ENCODE measurements at places on chromosomes 6 and 20.

DNA sequence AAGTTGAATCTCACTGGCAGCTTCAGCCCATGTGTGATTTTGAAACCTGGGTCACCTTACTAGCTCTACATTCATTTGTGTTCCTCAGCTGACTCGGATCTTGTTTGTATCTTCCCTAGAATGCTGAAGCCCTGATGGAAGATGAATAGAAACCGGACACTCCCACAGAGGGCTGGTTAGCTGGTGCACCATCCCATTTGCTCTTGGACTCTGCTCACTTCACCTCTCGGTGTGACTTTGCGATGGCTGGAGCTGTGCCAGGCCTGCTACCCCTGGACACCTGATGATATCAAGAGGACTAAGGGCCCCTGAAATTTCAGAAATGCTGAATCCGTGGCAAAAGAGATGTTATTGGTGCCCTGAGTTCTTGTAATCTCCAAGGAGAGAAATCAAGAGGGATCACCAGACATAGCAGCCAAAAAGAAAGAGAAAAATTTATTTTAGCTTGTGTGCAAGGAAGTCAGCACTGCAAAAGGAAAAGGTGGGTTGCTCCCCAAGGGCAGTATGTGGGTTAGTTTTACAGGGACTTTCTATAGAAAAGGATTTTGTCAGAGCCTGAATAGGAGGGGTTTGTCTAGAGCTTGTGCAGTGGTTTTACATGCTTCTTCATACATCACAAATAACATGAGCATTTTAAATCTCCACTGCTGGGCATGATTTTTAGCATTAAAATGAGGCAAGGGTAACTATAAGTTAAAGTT, 426.3 kb upstream of the NOX3 start:
- DNase-seq, result no peak

DNA sequence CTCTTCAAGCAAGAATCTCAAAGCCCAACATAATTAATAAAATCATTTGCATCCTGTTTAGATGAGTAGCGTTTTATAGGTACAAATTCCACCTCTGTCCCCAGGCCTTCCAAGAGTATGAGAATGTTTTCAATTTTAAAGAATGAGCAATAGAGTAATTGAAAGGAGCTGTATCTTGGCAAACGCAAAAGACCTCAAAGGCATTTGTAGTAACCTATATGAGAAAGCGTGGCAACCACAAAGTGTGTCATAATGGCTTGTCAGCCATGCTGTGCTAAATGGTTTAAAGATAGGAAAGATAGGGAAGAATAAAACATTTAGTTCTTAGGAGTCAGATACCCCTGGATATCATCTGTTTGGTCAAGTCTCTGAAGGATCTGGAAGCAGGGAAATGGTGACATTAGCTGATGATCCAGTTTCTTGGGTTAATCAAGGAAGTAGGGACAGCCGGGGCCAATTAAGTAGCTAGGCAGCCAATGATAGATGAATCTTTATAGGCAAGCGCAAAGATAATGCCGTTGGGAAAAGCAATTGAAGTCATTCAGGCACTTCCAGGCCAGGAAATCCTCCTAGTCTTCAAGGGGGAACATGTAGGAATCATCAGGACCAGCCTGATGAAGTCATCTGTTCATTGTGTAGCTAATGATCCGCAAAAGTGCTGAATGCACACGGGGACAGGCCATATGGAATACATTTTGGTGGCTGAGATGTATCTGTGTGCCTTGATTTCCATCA, 71.5 kb upstream of the ISM1 start:
- DNase-seq, result no peak

DNA sequence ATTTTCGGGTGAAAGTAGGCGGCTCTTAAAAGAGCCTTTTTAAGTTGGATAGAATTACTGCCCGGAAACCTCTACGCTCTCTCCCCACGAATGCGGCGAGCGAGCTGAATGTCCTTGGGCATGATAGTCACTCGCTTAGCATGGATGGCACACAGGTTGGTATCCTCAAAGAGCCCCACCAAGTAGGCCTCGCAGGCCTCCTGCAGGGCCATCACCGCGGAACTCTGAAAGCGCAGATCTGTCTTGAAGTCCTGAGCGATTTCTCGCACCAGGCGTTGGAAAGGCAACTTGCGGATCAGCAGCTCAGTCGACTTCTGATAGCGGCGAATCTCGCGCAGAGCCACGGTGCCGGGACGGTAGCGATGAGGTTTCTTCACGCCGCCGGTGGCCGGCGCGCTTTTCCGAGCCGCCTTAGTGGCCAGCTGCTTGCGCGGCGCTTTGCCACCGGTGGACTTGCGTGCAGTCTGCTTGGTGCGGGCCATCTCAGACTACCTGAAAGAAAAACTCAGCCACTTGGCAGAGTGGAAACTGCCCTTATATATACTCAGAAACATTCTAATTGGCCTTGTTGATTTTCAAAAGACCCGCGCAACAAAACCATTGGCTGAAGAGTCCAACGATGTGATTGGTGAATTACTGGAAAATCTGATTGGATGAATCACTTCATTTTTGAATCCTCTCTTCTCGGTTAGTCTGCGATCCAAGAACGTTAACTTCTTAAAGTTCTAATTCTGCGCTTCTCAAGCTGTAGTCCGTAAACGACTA, 93.9 kb upstream of the BTN3A2 start:
- no peak for DNase-seq

GRCh38 chr20:52289956-52290565, 98.5 kb upstream of the ZFP64 start:
- no peak for DNase-seq

- DNase-seq, result no peak
Observed at GRCh38 chr6:60952500-60952899, 1333.5 kb downstream of the KHDRBS2 start.

- DNase-seq, result no peak
Observed at GRCh38 chr20:44033344-44033743, 118.7 kb downstream of the TOX2 start.

- no peak for DNase-seq
Observed at GRCh38 chr20:2128542-2128941, 26.9 kb downstream of the STK35 start.

DNA sequence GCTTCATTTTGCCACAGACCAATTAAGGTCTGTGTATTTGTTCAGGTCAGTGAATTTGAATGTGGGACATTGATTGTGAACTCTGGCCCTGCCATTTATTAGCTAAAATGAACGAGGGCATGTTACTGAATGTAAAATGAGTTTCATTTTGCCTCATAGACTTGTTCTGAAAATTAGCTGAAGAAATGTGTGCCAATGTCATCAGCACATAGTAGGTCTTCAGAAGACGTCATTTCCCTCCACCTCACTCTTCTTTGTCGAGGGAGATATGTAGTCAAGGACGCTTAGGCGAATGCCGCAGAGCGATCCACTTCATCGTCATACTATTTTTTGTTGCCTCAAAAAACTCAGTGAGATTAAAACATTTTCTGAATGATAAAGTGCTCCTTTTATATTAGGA, 291.7 kb downstream of the SMOC2 start:
- no peak for DNase-seq

- no peak for DNase-seq
Observed at GRCh38 chr6:73639040-73639439, 14.8 kb downstream of the SLC17A5 start.

DNA sequence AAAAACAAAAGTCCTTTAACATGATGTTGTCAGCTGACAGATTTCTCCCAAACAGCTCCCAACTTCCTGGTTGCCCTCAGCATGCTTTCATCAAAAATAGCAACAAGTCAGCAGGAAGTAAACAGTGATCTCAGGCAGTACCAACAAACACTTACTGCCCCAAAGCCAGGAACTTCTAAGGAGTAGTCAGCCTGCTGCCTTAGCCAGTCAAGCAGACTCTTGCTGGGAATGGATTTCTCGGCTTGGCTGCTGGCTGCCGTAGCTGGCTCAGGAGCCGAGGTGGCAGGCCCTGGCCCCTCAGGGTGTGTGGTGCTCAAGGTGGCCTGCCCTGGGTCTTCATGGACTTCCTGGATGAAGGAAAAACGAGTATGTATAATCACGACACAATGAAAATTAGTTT, 46.6 kb upstream of the EMILIN3 start:
- DNase-seq, result no peak

- no peak for DNase-seq
Observed at GRCh38 chr6:12608016-12608860, 108.3 kb upstream of the PHACTR1 start.

DNA sequence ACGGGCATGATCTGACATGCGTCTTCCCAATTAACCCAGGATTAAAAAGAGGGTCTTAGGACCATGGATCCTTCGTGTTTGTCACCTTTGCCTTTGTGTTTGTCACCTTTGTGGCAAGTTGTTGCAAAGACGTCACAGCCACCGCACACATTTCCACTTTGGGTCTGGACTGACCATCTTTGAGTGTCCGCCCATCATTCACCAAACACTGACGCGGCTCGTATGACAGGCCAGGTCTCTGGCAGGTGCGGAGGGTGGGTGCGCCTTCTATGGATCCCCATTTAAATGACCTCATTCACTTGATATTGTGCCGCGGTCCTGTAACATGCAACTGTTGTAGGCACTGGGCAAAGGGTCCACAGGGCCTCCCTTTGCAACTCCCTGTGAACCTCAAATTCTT, 404.1 kb downstream of the TAF4 start:
- no peak for DNase-seq

DNA sequence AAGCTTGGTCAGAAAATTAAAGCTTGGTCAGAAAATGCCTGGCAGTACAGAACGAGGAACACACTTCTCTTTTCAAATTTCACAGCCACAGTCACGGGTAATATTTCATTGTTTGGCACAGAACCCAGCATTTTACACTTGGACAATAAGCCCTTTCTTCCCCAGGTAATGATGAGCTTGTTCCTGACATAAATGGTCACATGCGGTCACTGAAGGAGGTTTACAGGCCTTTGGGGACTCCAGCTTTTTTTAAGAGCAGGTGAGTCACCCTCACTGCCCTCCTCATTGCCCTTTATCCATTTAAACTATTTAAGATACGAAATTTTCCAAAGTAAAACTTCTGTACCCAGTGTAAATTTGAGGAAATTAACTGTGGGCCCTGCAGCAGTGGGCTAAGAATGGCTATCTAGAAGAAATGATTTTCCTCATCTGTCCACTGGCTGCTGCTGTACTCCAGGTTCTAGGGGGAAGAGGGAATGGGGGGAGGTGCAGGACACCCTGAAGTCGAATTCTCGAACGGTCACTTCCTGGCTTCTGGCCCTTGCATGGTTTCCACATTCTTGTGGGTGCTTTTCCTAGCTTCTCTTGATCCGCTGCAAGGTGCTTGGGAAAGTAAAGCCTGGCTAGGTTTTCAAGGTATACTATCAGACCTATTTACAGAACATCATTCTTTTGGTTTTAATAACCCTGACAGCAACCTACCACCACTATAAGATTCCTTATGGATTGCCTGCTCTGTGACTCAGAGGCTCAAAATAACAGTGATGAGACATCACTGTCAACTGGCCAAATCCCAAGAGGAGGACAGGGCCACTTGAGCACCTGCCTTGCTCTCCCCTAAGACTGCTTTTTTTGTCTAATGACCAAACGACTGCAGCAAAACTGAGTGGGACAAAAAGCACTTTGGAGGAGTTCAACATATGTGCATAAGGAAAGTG, 75.8 kb downstream of the PREP start:
- no peak for DNase-seq

GRCh38 chr6:93069856-93070255, 349.5 kb downstream of the EPHA7 start:
- no peak for DNase-seq

DNA sequence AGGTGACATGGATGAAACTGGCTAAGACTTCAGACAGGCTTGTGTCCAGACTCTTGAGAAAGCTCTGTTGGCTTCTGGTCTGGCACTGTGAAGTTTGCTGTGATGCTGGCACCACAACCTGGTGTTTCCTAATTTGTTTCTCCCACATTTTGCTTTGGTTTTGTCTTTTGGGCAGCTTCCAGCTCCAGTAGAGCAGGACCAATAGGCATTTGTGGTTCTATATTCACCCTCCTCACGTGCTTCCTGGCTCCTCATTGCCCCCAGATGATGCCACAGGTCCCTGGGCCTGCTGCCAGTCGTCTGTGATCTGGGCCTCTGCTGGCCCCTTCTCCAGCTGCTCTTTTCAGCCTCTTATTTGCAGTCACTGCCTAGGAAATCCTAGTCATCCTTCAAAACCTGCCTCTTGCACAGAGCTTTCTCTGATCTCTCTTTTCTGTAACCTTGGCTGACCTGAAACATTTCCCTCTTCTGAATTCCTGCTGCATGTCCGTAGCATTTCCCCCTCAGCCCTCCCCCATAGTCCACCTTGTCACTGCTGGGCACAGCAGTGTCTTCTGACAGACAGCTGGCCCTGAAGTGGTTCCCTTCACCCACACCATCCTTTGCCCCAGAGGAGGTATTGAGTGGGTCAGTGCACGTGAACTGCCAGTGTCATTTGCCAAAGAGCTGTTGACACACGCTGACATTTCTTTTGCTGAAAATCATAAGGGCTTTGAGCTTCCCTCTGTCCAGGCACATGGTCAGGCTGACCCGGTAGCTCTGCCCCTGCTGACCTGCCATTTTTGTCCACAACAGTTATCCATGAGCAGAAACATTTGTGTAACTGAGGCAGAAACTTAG, 63.0 kb downstream of the PTPN1 start:
- no peak for DNase-seq

DNA sequence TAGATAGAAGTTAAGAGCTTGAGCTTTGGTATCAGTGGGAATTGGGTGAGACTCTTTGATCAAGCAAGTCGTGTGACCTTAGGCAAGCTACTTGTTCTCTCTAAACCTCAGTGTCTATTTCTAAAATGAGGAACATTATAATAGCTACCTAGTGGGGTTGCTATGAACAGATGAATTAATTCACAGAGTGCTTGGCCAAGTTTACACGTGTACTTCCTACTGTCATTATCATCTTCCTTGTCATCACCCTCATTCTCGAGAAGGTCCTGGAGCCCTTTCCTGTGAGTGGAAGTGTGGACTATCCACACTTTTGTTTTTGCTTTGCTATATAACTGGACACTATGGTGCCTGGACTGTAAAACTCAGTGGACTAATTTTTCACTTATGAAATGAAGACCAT, 64.0 kb downstream of the BCKDHB start:
- DNase-seq, result no peak

GRCh38 chr6:151160929-151161757, 78.6 kb upstream of the AKAP12 start:
- no peak for DNase-seq

DNA sequence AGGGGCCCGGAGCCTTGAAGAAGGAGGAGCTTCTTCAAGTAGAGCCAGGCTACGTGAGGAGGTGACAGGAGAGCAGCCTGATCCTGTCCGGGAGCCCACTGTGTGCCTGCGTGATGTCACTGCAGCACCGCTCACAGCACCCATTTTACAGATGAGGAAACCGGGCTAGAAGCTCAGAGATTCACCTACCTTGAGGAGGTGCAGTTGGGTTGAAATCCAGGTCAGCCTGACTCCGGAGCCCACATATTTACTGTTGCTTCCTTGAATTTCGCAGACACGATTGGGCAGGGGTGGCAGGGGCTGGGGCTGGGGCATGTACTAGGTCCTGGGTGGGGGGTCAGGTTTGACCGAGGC, 12.5 kb downstream of the VSTM2L start:
- no peak for DNase-seq

DNA sequence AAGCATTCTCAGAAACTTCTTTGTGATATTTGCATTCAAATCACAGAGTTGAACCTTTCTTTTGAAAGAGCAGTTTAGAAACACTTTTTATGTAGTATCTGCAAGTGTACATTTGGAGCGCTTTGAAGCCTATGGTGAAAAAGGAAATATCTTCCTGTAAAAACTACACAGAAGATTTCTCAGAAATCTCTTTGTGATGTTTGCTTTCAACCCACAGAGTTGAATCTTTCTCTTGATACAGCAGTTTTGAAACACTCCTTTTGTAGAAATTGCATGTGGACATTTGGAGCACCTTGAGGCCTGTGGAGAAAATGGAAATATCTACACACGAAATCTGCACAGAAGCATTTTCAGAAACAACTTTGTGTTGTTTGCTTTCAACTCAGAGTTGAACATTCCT, 612.3 kb upstream of the ZNF337 start:
- no peak for DNase-seq

- DNase-seq, result no peak
Observed at GRCh38 chr6:21996425-21997118, 300.3 kb downstream of the PRL start.
